OCI-LY7 (cell line): ENCODE measurements at places on chromosomes 7 and 10. TPM values are rescaled to one million over a fixed set of nuclear protein-coding genes. Genes with fewer than 3 reads are reported as not detected.

MUC12 gene
- total RNA-seq, result not detected in 2 replicates

DNA sequence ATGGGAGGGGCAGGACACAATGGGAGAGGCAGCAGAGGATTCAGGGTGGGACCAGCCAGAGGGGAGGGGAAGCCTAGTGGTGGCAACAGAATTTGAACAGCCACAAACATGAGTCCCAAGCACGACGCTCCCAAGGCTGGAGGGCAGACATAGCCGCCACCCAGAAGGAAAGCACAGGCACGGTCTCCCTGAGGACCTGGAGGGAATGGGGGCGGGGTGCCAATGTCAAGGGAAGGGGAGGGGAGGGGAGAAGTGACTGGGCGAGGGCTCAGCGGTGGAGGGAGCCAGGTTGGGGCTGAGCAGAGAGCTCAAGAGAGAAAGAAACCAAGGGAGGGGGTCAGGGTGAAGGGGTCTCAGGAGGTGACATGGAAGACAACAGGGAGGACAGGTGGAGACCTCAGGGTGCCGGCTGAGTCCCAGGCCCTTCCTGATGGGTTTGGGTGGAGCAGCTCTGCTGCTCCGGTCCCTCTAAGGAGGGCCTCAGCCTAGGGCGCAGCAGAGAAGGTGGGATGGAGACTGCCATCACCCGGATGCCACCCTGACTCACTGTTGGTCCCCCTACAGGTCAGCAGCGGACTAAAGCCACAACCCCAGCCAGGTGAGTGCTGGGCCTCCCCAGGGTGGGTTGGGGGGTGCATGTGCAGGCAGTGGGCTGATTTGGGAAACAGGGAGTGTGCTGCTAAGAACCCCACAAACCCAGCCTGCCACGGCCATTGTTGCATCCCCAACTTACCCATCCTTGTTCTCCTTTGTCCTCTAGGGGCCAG, 24.2 kb downstream of the PILRA start:
- no peak for DNase-seq

KCNH2 gene
- total RNA-seq, result 5.8 and 6.2 TPM in 2 replicates

DNA sequence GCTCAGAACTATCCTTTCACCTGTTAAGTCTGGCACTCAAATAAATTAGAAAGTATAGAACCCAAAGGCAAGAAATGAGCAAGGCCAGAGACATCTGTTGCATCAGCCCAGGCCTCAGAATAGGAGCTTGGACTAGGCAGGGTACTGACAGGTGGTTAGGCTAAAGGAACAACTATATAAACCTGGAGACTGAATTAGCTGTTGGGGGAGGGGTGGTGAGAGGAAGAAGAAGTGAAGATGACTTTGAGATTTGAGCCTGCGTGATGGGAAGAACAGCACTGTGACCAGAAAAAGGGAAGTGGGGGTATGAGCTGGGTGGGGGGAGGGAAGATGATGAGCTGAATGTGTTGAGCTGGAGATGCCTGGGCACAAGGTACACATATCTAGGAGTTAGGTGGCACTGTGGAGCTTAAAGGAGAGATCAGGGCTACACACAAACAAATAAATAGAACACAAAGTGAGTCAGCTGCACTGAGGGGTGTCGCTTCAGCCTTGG, 244.7 kb downstream of the PTEN start:
- peak; percentile 99 for DNase-seq

EBLN1 gene
- not detected in 2 replicates for total RNA-seq

GRCh38 chr10:84452003-84452402, 123.6 kb downstream of the CCSER2 start:
- no peak for DNase-seq

- DNase-seq, result peak; percentile 19
Measured at GRCh38 chr7:139109983-139110411, 477 bp upstream of the ZC3HAV1 start.

- no peak for DNase-seq
Measured at GRCh38 chr7:152185558-152185957, 160.1 kb downstream of the GALNT11 start.

PRF1 gene
- total RNA-seq, result 5.8 and 6.3 TPM in 2 replicates

LRRD1 gene
- 0.13 and 0.42 TPM in 2 replicates for total RNA-seq
